ENCODE measurements at places on chromosomes 11 and 22.
A peak's percentile ranks its signal among the peaks of the same experiment; 100 is the strongest.

DNA sequence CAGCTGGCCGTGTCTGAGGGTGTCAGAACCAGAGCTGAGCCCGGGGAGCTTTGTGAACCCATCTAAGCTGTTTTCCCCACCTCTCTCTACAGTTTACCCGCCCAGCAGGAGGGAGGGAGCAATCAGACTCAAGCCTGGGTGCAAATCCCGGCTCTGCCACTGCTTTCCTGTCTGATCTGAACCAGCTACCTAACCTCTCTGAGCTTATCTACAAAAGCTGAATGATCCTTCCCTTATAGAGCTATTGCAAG, 252 bp downstream of the APOL2 start:
- peak; percentile 76 for DNase-seq

- DNase-seq, result peak; percentile 35
Measured at GRCh38 chr11:30889143-30889794, 303.1 kb upstream of the MPPED2 start.

DNA sequence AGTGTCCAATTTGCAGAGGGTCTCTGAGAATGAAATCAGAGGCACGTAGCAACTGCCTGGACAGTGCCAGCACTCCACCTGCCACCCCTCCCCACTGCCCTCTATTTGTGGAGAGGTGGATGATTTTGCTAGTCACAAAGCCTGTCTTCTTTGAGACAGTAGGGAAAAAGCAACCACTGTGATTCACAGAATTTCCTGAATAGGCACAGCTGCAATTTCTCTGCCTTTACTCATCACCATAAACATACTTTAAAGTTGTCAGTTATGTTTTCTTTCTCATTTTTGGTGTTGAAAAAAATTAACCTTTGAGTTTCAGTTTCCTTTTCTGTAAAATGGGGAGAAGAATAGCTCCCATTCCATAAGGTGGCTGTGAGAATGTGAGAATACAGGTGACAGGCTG, 134.3 kb downstream of the TEAD1 start:
- peak; percentile 27 for DNase-seq

DNA sequence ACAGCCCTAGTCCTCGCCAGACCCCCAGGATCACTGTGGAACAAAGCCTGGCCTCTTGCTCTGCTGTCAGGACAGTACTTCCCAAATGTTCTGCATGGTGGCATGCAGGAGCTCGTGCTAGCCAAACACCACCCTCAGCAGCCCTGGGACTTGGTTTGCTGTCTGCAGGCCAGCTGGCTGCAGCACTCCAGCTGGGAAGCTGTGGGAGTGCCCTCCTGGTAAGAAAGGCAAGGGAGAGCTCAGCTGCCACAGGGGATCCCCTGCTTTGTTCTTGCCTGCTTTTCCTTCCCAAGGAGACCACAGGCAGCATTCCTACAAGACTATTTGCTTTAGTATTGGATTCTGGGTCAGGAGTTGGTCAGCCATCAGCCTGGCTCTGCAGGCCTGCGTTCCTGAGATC, 27.9 kb downstream of the TCIRG1 start:
- DNase-seq, result no peak

DNA sequence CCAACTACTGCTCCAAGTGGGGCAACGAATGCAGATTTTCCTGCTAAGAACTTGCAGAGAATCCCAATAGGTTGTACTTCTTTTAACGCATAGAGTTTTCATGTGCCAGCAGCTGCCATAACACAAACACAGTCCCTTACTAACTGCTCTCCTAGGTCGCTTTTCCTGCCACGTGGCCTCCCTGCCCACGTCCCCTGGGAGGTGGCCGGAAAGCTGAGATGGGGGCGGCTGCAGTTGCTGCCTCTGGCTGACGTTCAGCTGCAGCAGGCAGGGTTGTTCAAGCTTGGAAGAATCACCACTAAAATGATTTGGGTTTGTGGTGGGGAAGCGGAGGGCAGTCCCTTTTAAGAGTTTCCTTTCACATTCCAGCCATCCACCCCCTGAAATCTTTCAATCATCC, 39.3 kb downstream of the ZNF202 start:
- peak; percentile 61 for DNase-seq

DNA sequence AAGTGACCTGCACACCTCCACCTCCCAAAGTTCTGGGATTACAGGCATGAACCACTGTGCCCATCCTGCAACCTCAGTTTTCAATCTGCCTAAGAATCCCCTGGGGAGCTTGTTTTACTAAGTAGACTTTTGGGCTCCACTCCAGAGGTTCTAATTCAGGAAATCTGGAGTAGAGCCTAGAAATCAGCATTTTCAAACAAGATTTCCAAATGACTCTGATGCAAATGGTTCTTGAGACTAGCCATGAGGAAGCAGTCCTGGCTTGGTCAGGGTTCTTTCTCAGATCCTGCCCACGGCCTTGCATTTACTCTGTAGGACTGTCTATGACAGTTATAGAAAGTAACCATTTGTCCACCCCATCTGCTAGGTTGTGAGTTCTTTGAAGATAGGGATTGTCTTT, 1.6 kb upstream of the KCNE3 start:
- DNase-seq, result peak; percentile 24

DNA sequence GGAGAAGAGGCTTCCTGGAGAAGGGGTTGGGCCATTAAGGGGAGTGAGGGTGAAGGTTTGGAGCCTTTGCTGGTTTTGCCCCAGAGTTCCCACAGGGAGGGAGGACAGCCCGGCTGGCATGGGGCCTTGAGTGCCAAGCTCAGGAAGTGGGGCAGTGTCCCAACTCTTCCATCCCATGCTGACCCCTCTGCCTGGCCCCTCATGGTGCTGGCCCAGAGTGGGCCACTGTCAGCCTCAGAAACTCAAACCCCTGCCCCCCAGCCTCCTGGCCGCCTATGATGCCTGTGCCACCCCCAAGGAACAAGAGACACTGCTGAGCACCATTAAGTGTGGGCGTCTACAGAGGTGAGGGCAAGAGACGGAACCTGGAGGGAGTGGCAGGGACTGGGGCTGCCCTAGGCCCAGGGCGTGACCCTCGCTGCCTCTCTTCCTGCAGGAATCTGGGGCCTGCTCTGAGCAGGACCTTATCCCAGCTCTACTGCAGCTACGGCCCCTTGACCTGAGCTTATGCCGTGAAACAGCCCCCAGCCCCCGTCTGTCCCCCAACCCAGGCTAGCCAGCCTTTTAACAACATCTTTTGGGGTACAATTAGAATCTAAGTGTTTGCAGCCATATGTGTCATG, 5.4 kb downstream of the MUS81 start:
- DNase-seq, result no peak

DNA sequence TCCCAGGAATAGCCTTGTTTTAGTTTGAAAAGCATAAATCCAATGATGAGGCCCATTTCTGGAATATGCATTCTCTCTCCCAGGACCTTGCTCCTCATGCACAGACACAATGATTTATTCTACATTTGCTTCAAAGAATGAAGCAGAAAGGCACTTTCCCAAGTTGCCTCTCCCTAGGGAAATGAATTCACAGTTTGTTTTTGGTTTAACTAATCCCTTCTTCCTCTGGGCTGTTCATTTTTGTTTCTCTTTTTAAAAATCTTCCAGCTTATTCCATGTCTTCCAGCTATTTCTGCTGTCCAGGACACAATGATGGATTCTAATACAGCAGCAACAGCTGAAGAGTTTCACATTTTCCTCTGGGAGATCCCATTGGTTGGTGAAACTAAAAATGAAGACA, 1529.2 kb upstream of the TENM4 start:
- no peak for DNase-seq

GRCh38 chr11:74141241-74141695, 29.5 kb downstream of the C2CD3 start:
- DNase-seq, result peak; percentile 81

- DNase-seq, result no peak
Measured at GRCh38 chr22:45783690-45784089, 112.1 kb downstream of the ATXN10 start.

Data from NCI-H69 (cell line).